ENCODE measurements at places on chromosomes 3 and 15. TPM values are rescaled to one million over a fixed set of nuclear protein-coding genes. Genes with fewer than 3 reads are reported as not detected.
A peak's percentile ranks its signal among the peaks of the same experiment; 100 is the strongest.

CCDC33 gene
- total RNA-seq, result not detected

RTP3 gene
- not detected for total RNA-seq

HRG gene
- not detected for total RNA-seq

POLG gene
- 64.3 TPM for total RNA-seq

ASB14 gene
- not detected for total RNA-seq

SEMA5B gene
- 10.1 TPM for total RNA-seq

CPEB1 gene
- total RNA-seq, result 27.1 TPM

TPRA1 gene
- 31.3 TPM for total RNA-seq

XYLB gene
- 5.3 TPM for total RNA-seq

IL17RD gene
- 14.8 TPM for total RNA-seq

TYRO3 gene
- 36.9 TPM for total RNA-seq

CKMT1B gene
- not detected for total RNA-seq

GOLIM4 gene
- 48.9 TPM for total RNA-seq

IL17RB gene
- 5.1 TPM for total RNA-seq

STAG1 gene
- 78.8 TPM for total RNA-seq

DNA sequence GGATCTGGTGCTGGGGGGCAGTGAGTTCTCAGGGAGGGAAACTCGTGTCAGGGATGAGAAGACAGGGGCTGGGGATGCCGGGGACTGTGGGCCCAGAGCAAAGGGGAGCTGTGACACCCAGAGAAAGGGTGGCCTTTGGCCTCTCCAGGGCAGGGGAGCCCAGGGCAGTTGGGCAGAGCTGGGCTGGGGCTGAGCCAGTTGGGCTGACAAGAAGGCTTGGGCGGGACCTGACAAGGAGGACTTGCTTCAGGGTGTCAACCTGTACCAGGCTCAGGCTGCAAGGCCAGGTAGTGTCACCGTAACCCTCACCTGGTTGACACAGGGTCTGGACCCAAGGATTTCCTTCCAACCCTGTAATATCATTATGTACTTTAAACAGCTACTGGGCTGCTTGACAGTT is 13.2 kb upstream of the ANPEP start:
- DNase-seq, result no peak

GRCh38 chr3:38549486-38549885 is 53.3 kb downstream of the EXOG start:
- no peak for DNase-seq

DNA sequence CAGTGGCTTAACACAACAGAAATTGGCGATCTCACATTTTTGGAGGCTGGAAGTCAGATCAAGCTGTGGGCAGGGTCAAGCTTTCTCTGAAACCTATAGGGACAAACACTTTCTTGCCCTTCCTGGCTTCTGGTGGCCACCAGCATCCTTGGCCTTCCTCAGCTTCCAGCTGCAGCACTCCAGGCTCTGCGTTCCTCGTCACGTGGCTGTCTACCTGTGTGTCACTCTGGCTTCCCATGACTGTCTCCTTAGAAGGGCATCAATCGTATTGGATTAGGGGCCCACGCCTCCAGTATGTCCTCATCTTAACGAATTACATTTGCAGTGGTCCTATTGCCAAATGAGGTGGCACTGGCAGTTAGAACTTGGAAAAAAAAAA is 25.8 kb downstream of the DNASE1L3 start:
- DNase-seq, result no peak

DNA sequence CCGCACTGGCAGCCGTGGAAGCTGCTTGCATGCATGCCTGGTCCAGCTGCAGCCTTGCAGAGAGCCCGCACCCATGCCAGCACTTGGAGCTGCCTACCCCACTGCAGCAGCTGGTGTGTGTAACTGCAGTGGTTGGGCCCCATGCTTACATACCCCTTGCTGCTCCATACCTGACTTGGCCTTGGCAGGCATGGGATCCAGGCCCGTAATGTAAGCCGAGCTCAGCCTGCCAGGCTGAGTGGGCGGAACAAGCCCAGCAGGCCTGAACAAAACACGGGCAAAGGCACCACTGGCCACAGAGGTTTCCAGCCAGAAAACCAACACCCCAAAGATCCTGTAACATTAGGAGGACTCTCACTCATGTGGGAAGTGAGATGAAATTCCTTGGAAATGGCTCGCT is 48.3 kb downstream of the SLC6A20 start:
- DNase-seq, result no peak

DNA sequence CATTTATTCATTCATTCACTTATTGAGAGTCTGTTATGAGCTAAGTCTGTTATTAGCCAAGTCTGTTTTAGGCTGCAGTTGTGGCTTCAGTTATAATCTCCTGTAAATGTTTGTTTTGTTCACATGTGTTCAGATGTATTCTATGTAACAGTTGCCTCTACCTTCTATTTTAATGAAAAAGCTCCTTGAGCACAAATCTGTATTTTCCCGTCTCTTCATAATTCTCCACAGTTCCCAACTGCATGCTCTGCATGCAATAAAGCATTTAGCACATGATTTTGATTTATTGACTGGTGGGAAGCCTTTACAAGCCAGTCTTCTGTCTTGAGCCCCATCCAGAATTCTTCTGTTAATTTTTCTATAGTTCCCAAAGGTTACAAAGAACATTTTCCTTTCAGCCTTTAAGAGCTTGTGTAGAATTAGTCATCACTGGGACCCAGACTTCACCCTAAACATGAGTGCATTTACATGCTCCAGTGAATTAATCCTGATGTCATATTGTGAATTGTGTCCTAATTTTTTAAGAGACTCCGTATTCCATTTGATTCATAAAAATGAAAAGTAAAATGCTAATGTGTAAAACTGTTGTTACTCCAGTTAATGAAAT is 122.3 kb upstream of the NR2E3 start:
- DNase-seq, result no peak

GRCh38 chr3:58271901-58272501 is 34.0 kb upstream of the RPP14 start:
- no peak for DNase-seq

DNA sequence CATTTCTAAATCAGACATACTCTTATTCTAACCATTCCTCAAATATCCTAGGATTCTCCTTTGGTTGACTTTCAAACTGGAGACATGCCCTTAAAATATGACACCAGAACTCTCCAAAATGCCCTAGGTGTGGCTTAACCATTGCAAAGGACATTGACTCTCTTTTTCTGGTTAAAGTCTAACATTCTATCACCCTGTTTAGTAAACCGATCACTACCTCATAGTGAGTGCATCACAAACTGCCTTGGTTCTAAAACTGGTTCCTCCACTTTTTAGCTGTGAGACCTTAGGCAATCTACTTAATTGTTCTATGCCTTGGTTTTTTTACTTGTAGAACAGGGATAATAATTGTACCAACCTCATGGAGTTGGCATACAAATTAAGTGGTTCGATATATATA is 224.3 kb downstream of the CDIN1 start:
- no peak for DNase-seq

DNA sequence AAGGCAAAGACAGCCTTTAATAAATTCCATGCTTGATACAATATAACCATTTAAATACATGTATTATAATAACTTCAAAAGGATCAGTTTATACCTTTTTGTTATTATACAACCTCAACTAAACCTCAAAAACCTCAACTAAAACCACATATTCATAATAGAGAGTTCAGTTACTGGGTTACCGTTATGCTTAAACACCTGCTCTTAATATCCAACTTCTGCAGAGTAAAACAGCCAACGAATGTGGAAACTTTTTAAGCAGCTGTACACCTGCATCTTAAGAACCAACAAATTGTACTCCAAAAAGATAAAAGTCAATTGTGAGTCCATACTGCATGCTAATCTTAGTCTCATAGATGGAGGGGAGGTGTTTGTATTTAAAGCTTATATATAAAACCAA is 53.5 kb downstream of the TFDP2 start:
- no peak for DNase-seq

GRCh38 chr15:31843426-31844055 is 186.8 kb upstream of the CHRNA7 start:
- DNase-seq, result no peak

DNA sequence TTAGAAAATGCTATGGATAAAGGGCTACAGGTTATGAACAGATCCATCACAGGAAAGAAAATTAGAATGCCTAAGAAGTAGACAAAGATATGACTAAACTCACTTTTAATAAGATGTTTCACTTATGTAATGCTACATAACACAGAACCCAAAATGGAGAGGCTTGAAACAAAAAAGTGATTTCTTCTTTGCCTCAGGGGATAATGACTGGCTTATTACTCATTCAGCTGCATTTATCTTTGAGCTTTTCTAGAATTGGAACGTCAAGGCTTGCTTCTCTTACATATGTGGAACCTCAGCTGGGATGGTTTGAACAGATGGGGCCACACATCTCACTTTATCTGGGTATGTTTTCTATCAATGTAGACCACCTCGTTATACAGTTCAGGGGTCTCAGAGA is 120.6 kb upstream of the EPHA3 start:
- DNase-seq, result no peak

DNA sequence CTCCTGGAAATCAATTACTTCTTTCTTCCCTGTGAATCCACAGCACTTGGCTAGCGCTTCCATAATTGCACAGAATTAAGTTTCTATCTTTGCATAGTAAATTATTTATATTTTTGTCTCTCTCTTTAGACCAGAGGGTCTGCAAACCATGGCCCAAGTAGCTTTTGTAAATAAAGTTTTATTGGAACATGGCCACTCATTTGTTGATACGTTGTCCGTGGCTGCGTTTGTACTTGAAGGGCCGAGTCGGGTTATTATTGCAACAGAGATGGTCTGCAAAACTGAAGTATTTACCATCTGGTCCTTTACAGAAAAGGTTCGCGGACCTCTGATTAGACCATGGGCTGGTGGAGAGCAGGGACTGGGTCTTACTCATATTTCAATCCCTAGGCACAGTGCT is 102.5 kb downstream of the RPLP1 start:
- DNase-seq, result no peak

GRCh38 chr3:105394177-105394576 is 27.5 kb downstream of the ALCAM start:
- no peak for DNase-seq

GRCh38 chr3:48859206-48859605 is 11.5 kb upstream of the PRKAR2A start:
- DNase-seq, result no peak

- no peak for DNase-seq
These were observed 2.1 kb downstream of the OPA1 start for GRCh38 chr3:193594946-193595689.

DNA sequence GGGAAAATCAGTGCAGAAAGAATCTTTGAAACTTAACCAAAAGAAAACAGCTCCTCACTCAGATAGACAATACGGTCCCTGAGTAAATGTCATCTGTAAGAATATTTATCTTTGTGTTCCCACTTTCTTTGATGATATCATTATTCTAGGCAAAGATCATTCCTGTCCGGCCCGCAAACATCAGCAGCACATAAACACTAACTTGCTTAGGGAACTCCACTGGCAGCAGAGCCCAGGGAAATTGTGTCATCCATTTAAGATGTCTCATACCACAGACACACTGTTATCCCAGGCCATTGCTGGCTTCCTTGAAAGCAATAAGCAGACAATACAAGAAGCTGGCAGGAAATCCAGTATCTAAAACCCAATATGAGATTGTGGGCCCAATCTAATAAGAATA is 20.1 kb upstream of the CD96 start:
- no peak for DNase-seq

DNA sequence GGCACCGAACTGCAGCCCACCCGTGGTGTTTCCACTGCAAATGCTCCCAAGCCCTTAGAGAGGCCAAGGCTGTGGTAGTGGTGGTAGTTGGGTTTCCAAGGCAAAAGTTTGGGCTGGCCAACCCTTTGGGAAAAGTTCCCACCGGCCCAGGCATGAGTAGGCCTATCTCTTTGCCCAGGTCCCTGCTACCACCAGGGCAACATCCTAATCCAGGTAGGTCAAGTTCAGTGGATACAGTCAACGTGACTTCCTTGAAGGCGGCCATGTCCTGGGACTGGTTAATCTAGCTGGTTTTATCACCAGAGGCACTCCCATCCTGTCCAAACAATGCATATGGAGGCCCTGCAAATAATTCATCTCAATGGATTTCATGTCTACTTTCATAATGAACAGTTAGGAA is 1.6 kb upstream of the ONECUT1 start:
- no peak for DNase-seq

DNA sequence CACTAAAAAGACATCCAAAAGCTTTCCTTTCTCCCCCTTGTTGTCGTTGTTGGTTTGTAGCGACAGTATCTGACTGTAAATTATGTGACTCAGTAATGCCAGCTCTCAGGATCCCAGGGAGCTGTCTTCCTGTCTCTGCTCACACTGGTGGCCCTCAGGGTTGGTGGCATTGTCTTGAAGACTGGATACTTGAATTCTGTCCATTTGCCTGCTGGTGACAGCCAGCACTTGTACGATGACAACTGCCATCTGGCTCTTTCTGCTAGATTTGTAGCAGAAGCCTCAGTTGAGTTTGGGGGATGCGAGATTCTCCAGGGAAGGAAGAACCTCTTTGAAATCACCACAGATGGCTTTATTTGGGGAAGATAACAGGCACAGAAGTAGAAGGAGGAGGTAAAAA is 120.8 kb downstream of the ARPP21 start:
- no peak for DNase-seq

DNA sequence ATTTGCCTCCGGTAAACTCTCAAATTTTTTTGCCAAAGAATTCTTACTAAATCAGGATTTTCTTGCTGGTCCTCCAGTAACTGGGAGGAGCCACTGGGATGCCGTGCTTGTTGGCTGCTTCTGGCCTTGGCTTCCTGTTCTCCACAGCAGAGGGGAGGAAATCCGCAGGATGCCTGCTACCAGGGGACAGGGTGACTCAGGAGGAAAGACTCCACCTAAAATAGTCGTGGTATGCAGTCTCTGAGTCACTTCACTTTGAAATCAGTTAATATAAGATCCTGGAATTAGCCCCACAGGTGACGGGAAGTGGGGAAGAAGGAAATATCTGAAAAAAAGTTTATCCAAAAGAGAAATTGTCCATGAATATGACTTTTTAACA is 6.5 kb upstream of the TM4SF18 start:
- peak; percentile 81 for DNase-seq

DNA sequence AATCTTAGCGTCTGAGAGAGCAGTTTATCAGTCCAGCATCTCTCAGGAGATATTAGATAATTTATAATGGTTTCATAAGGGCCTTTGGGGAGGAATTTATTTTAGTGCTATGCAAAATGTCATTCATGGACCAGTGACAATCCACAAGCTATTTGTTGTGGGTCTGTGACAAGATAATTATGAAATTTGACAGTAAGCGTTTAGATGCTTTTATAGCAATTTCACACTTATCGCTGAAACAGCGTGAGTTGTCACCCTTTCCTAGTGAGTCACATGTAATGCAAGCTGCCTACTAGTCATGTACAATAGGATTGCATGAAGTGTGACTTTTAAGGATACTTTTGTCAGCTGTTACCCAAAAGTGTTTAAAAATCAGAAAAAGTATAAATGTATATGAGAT is 315.6 kb upstream of the THBS1 start:
- no peak for DNase-seq

DNA sequence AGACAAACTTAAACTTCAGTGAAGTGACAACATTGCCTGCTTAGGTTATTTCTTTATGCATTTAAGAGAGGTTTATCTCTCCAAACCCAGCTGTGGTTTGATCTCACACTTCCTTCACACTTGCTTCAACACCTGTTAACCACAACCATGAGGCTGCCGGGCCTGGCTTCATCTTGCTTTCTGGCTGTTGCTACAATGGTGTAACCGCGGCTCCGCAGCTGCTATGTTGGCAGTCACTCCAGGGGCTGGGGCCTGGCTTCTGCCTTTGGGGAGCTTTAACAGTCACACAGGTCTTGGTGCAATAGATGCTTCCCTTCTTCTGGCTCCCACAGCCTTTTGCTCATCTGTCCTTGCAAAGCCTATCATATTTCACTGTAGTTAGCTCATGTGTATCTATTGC is 72.9 kb upstream of the MNS1 start:
- DNase-seq, result no peak

- DNase-seq, result peak; percentile 89
These were observed 817 bp downstream of the CLK3 start for GRCh38 chr15:74616366-74616939.

Data from sciatic nerve (tissue), 2 donors.